Stimulated activated CD4-positive, alpha-beta T cell treated with anti-CD3 and anti-CD28 coated beads, Interleukin-4, amount 100 ng/mL, for 48 hours (primary cell): ENCODE measurements at places on chromosomes 2 and 18.
A peak's percentile ranks its signal among the peaks of the same experiment; 100 is the strongest.

- DNase-seq: no peak
Observed at GRCh38 chr2:100197631-100198153, 55.3 kb upstream of the AFF3 start.

GRCh38 chr2:26000561-26001082 lies 18.3 kb upstream of the KIF3C start:
- DNase-seq: no peak

DNA sequence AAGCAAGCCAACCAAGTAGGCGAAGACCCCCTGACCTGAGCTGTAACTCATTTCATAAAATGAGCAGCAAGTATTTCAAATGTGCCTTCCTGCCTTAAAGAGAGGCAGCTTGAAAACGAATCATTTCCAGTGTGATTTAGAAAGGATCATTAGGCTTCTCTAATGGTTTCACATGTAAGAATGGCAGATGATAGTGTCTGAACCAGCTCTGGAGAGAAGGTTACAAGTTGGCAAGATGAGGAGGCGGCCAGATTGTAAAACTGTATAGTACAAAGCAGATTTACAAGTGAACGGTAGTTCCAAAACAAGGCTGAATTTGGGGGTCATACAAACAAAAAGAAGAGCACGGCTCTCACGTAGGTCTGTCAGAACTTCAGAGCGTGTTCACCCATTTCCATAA lies 132.4 kb downstream of the ZNF516 start:
- no peak for DNase-seq

- no peak for DNase-seq
Observed at GRCh38 chr2:220779931-220780330, 792.2 kb downstream of the EPHA4 start.

- DNase-seq: peak; percentile 20
Observed at GRCh38 chr2:47907039-47907781, 912 bp upstream of the FBXO11 start.

DNA sequence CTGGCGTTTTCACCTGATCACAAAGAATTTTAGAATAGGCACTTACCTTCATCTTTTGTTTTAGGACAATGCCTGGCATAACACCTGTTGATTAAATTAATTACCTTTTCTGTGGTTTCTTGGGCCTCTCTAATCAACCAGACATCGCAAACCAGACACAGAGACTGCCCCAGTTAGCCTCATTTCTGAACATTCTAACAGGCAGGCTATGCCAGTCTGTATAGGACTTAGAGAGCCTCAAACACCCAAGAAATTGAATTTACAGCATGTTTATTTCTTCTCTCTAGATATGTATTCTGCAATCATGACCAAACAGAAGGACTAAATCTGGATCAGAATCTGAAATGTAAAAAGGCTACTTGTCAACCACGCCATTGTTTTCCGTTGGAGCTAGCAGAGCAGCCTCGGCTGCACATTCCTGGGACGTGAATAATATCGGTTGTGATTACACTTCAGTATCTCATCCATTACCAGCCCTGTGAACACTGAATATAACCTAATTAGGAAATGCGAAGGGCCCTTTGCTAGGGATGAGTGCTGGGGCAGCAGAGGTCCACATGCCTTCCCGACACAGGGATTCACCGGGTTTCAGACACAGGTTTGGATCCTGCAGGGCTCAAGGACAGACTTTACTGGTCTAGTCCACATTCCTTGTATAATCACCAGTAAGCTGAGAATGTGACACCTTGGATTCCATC lies 17.5 kb upstream of the CDC42EP3 start:
- no peak for DNase-seq

- DNase-seq: no peak
Observed at GRCh38 chr2:132522901-132523300, 106.3 kb downstream of the GPR39 start.

DNA sequence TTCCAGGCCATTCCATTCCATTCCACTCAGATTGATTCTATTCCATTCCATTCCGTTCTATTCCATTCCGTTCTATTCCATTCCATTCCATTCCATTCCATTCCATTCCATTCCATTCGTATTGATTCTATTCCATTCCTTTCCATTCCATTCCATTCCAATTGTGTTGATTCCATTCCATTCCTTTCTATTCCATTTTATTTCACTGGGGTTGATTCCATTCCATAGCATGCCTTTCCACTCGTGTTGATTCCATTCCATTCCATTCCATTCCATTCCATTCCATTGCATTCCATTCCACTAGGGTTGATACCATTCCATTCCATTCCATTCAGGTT lies 1142.3 kb downstream of the RPIA start:
- DNase-seq: no peak

GRCh38 chr2:20696366-20696765 lies 29.4 kb downstream of the GDF7 start:
- DNase-seq: no peak

DNA sequence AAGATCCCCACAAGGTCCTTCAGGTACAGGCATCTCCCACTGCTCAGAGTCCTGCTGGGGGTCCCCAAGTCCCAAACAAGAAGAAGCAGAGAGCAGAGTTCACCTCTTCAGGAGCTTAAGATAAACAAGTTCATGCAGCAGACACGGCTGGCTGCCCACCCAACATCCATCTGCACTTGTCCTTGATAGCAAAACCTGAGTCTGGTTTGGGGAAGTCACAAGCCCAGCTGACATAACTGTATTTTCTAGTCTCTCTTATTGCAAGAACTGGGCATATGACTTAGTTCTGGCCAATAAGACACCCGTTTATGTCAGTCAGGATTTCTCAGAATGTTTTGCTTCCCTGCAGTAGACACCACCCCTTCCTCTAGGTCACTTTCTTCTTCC lies 31.8 kb downstream of the AFF3 start:
- DNase-seq: no peak

- DNase-seq: peak; percentile 92
Observed at GRCh38 chr2:676647-677055, 555 bp downstream of the TMEM18 start.

DNA sequence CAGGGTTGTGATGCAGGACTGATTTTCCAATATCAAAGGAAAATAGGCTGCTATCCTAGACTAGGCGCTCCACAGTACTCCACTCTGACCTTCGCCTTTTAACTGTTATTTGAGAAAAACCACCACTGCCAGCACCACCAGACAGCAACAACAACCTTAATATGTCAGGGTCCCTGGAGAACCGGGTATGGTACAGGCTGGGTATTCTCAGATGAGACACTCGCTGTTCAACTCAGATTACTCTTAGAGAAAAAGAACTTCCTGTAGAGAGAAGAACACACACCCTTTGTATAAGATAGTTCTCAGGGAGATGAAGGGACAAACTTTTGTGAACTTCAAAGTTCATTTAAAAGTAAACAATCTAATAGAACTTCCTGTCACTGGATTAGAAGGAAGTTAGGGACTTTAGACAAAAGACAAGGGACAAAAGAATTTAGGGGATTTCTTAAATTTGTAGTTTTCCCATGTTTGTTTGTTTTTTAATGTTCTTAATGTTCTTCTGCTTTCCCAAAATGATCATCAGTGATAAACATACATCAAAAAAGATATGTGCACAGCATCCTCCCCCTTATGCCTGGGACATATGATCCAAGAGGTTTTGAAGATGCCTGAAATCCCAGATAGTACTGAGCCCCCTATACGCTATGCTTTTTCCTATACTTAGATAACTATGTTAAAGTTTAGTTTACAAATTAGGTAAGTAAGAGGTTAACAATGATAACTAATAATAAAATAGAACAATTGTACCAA lies 41.3 kb upstream of the PPP1R1C start:
- no peak for DNase-seq

GRCh38 chr2:233093721-233094120 lies 33.6 kb downstream of the INPP5D start:
- DNase-seq: no peak

- DNase-seq: no peak
Observed at GRCh38 chr2:58845011-58845410, 603.9 kb upstream of the FANCL start.

GRCh38 chr2:101399021-101399799 lies 11.9 kb upstream of the CREG2 start:
- no peak for DNase-seq

GRCh38 chr2:83058683-83059082 lies 1400.4 kb downstream of the SUCLG1 start:
- DNase-seq: no peak

- DNase-seq: no peak
Observed at GRCh38 chr18:44802508-44802907, 121.8 kb downstream of the SETBP1 start.

GRCh38 chr18:44918142-44918476 lies 237.4 kb downstream of the SETBP1 start:
- no peak for DNase-seq

DNA sequence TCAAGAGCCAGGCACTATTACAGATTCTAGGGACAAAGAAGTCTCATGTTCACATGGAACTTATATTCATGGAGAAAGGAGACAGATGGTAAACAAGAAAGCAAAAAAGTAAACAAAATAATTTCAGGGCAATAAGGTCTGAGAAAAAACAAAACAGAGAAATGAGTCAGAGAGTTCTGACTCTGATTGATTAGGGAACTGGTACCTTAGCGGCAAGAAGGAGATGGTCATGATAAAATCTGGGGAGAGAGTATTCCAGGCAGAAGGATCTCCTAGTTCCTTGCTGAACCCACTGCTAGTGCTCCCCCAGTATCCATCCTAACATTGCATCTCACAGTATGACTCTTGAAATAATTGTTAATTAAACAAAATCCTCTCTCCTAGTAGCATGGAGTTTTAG lies 161.8 kb upstream of the KLF7 start:
- no peak for DNase-seq

DNA sequence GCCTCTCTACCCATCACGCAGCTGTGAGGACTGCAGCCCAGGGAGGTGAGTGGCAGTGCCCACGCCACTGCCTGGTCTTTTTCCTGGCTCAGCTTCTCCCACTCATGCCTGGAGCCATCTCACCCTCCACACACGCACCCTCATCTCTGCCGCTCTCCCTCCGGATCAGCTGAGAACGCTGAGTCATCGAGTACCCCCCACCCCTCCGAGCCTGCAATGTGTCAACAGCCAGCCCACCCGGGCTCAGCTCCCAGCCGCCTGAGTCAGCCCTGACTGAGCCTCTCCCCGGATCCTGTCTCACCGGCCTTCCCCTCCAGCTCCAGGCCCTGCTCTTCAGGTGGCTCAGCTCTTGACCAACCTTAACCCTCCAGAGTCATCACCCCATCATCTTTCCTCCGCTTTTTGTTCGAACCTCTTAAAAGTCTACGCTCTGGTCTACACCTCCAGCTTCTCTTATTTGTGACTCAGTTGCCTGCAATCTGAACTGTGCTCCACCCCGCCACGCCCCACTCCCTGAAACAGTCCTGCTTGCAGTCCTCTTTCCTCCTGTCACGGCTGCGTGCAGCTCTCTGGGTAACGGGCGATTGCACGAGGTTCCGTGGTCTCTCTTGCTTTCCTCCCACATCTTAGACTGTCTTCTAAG lies 94.4 kb upstream of the ASAP2 start:
- DNase-seq: no peak

DNA sequence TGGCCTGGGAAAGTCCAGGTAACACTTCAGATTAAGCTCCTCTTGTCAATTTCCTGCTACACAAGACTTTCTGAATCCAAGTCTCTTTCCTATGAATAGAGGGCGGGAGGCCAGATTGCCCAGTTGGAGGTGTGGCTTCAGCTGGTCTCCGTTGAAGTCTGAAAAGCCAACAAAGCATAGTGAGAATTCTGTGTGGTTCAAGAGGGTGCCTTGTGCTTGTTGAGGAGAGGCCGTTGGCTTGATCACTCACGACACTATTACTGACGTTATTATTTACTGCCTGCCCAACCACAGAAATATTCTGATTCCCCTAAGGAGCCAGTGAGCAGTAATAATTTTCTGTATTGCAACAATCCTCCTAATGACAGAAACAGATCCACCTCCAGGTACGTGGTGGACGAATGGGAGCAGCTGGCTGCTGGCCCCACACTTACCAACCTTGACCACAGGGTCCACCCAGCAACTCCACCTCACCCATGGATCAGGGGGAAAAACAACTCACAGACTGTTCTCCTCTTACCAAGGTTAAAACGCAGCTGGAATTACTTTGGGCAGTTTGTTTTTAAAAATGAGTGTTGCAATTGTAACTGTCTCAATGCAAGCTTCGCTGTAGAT lies 21.9 kb downstream of the NRP2 start:
- DNase-seq: no peak

DNA sequence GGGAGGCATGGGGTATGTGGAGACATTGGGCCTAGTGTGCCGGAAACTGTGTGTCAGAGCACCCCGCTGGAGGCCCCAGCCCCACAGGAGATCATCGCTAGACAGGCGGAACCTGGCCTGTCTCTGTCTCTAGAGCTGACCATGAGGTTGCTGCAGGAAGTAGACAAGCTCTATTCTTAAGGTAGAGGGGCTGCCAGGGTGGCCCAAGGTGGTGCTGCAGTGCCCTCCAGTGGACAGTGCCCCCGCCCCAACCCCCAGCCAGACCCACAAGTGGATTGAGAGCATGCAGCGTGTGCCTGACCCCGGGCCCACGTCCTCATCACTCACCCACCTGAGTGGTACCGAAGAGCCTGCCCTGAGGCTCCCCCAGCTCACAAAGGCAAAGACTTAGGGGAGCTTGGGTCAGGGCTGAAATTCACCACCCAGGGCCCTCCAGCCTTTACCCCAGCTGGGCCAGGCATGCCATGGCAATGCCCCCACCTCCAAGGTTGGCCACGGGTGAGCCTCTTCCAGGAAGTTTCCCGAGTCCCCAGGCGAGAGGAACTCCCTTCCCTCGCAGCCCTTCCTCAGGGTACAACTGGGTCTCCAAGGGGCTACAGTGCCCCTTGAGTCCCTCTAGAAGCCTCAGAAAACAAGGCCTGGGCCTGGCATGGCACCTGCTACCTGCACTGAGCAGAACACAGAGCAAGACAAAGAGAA lies 155.0 kb downstream of the TTC32 start:
- DNase-seq: peak; percentile 3

- DNase-seq: no peak
Observed at GRCh38 chr2:46847726-46848412, 67.7 kb downstream of the MCFD2 start.
